Peyer's patch (tissue), 4 donors: ENCODE measurements at places on chromosomes 5 and 9. TPM values are rescaled to one million over a fixed set of nuclear protein-coding genes. Genes with fewer than 3 reads are reported as not detected.

CARTPT gene
- not detected for total RNA-seq

- H3K36me3 ChIP-seq, result no peaks in the 10 kb centered on the region
- H3K27ac ChIP-seq, result no peak overlapping the region
- H3K4me1 ChIP-seq, result peaks cover 4% of the 10 kb centered on the region
- DNase-seq, result no peak
- H3K4me3 ChIP-seq, result no peak overlapping the region
These were observed 2.3 kb downstream of the PNPLA7 start for GRCh38 chr9:137547687-137548543.

GRCh38 chr5:97142521-97143254 lies at the start of gene LIX1:
TSS of gene LIX1 (minus strand) at chr5:97142611. CDS start at chr5:97142576, 35 bp downstream.
- no peak within 1 kb of the TSS for H3K4me3 ChIP-seq
- no peak for DNase-seq
- H3K27me3 ChIP-seq, result no peaks in the 10 kb centered on the region
- no peaks in the 10 kb centered on the region for H3K36me3 ChIP-seq
- no peak within 1 kb of the TSS for H3K27ac ChIP-seq
- H3K4me1 ChIP-seq, result no peaks in the 10 kb centered on the region

DNA sequence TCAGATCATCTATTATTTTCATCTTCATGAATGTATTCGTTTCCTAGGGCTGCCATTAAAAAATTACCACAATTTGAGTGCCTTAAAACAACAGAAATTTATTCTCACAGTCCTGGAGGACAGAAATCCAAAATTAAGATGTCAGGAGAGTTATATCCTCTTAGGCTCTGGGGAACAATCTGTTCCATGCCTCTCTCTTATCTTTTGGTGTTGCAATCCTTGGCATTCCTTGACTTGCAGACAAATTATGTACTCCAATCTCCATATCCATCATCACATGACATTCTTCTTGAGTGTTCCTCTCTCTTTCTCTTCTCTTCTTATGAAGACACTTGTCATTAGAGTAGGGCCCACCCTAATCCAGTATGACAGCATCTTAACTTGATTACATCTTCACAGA lies 339.4 kb downstream of the EFNA5 start:
- H3K4me1 ChIP-seq, result no peaks in the 10 kb centered on the region
- H3K27ac ChIP-seq, result no peak overlapping the region
- H3K36me3 ChIP-seq, result no peaks in the 10 kb centered on the region
- H3K27me3 ChIP-seq, result no peaks in the 10 kb centered on the region
- H3K4me3 ChIP-seq, result no peak overlapping the region

GRCh38 chr5:87782916-87783315 lies 370.2 kb upstream of the CCNH start:
- no peak overlapping the region for H3K27ac ChIP-seq
- no peaks in the 10 kb centered on the region for H3K4me1 ChIP-seq
- no peaks in the 10 kb centered on the region for H3K36me3 ChIP-seq
- H3K27me3 ChIP-seq, result no peaks in the 10 kb centered on the region
- DNase-seq, result no peak

SV2C gene
- total RNA-seq, result 0.85 TPM

DIPK1B gene
- total RNA-seq, result 0.70 TPM

STC2 gene
- total RNA-seq, result 0.83 TPM

GRCh38 chr5:180133060-180133459 lies 61.5 kb upstream of the RNF130 start:
- no peaks in the 10 kb centered on the region for H3K4me1 ChIP-seq
- no peaks in the 10 kb centered on the region for H3K36me3 ChIP-seq
- H3K27me3 ChIP-seq, result no peaks in the 10 kb centered on the region
- H3K4me3 ChIP-seq, result no peak overlapping the region

SNAPC3 gene
- total RNA-seq, result 72.2 TPM

PKD2L2 gene
- not detected for total RNA-seq

GRCh38 chr5:56774957-56775356 lies 40.4 kb upstream of the MAP3K1 start:
- no peak overlapping the region for H3K27ac ChIP-seq
- no peaks in the 10 kb centered on the region for H3K27me3 ChIP-seq
- H3K4me3 ChIP-seq, result no peak overlapping the region
- no peaks in the 10 kb centered on the region for H3K4me1 ChIP-seq

SPATA31A3 gene
- not detected for total RNA-seq

SLCO4C1 gene
- total RNA-seq, result not detected

PAEP gene
- not detected for total RNA-seq

TMEFF1 gene
- total RNA-seq, result not detected

DNA sequence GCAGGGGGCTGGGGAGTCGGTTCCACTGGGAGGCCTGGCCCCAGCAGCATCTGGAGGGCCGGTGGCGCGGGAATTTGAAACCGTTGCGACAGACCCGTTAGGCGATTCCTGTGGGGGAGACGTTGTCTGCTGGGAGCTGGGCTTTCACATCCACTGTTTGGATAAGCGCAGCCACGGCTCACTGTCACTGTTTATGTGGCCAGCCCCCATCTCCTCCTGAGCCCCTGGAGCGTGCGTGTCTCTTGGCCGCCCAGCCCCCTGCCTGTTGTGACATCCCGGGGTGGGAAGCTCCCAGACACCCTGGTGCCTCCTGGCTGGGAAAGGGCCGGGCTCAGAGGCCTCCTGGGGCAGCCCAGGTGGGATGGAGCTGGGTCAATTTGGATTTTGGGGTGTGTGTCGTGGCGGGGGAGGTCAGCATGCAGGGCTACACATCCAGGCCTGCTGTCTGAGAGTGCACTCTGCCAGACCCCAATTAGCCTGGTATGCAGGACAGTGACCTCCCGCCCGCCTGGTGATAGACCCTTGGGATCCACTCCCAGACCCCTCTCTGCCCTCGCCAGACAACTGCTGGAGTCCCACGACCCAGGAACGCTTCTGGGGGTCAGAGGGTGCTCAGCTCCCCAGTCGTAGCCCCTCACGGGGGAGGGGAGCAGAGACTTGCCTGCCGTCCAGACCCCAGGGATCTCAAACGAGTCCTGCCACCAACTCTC lies 62.0 kb upstream of the RNU6ATAC start:
- no peak overlapping the region for H3K27ac ChIP-seq
- no peak for DNase-seq
- H3K27me3 ChIP-seq, result no peaks in the 10 kb centered on the region
- no peaks in the 10 kb centered on the region for H3K4me1 ChIP-seq
- no peak overlapping the region for H3K4me3 ChIP-seq

CORO2A gene
- 85.1 TPM for total RNA-seq

DNA sequence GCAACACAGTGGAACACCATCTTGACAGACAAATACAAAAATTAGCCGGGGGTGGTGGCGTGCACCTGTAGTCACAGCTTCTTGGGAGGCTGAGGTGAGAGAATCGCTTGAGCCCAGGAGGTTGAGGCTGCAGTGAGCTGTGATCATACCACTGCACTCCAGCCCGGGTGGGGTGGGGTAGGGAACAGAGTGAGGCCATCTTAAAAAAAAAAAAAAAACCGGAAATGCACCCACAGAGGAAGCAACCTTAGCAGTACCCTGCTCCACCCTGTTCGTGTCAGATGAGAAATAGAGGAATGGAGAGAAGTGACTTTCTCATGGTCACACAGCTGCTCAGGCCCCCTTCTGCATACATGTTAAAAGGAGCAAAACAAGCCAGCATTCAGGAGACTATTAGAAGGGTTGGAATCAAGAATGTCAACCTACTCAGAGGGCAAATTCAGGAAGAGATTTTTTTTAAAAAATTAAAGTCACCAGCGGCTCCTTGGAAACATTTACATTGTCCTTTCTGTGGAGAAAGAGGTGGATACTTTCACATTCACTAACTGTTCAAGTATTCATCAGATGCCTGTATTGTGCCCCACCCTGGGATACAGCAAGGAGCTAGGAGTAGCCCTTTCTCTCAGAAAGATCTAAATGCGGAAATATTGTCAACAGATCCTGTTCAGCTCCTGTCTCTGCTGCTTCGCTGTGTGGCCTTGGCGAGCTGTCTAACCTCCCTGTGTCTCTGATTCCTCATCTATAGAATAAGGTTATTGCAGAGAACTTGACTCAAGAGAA lies 41.0 kb downstream of the CYFIP2 start:
- no peaks in the 10 kb centered on the region for H3K36me3 ChIP-seq
- DNase-seq, result no peak
- H3K27ac ChIP-seq, result no peak overlapping the region
- H3K27me3 ChIP-seq, result no peaks in the 10 kb centered on the region
- H3K4me3 ChIP-seq, result no peak overlapping the region

DNA sequence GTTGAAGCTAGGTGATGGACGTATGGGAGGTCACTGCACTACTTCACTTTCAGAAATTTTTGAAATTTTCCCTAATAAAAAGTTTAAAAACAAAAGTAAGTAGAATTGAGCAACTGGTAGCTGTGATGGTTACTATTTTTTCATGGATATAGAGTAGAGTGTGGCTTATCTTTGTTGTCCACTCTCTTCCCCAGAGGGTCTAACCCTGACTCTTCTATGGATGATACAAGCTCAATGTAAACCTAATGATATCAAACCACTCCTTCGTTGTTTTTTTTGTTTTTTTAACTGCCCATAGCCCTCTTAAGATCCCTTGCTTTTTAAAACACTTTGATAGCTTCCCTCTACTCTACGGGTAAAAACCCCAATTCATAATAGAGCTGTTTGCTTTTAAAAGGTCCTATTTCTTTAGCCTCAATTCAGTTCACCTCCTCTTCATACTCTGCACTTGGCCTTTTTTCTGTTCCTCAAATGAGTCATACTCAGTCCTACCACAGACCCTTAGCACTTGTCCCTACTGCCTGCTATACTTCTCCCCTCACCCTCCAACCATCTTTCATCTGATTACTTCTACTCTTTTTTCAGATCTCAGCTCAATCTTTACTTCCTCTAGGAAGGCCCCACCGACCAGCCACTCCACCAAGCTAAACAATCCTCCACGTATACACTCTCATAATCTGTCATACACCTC lies 2.6 kb downstream of the HDAC3 start:
- no peak for DNase-seq
- H3K36me3 ChIP-seq, result no peaks in the 10 kb centered on the region
- no peak overlapping the region for H3K4me3 ChIP-seq
- no peak overlapping the region for H3K27ac ChIP-seq
- H3K4me1 ChIP-seq, result peaks cover 7% of the 10 kb centered on the region

DNA sequence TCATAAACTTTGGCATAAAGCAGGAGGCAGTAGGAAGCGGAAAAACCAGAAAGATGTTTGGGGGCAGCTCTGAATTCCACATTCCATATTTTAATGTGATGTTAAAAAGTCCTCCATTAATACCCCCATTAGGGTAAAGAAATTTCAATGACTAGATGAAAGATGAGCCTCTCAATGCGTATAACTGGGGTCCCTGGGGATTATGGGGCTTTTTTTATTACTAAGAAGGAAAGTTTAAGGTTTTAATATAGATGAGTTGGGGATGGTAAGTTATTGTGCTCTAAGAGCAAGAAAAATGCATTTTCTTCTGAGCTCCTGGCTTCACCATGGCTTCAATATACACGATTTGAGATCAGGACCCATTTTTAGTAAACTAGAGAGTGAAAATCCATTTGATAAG lies 321.9 kb downstream of the CDK5RAP2 start:
- no peak overlapping the region for H3K4me3 ChIP-seq
- no peaks in the 10 kb centered on the region for H3K27me3 ChIP-seq
- no peaks in the 10 kb centered on the region for H3K36me3 ChIP-seq
- H3K4me1 ChIP-seq, result no peaks in the 10 kb centered on the region

- H3K27me3 ChIP-seq, result no peaks in the 10 kb centered on the region
- no peak overlapping the region for H3K4me3 ChIP-seq
- no peak for DNase-seq
- H3K27ac ChIP-seq, result no peak overlapping the region
- no peaks in the 10 kb centered on the region for H3K4me1 ChIP-seq
These were observed 319.2 kb upstream of the CD180 start for GRCh38 chr5:67515762-67516161.

DNA sequence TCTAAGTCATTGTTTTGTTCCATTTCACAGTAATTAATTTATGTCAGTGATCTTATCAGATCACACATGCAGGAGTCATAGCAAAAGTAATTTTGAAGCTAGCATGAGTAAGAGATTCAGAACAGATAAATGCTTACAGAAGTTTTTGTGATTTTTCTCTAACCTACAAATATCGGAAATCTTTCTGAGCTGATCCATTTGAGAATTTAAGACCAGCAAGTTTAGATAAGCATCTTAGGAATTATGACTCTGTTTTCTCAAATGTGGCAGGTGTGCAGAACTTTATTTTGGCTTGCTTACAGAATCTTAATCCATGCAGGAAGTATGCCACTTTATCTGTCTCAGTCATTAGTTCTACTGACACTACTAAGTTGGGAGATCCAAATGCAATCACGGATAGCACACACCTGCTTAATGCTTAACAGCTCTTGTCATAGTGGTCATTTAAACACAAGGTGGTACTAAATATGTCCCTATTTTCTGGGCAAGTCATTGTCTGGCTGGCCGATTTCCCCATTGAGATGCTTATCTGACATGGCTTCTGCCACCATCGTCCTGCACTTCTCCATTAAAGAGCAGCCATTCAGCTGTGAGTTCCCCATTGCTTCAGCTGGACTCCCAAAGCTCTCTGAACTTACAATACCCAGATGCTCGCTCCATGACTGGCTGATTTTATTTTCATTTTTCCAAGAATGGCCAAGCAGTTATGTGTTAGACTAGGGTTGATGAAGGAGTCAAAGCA lies 305.4 kb upstream of the NUDT12 start:
- no peak overlapping the region for H3K27ac ChIP-seq
- H3K36me3 ChIP-seq, result no peaks in the 10 kb centered on the region
- no peak overlapping the region for H3K4me3 ChIP-seq
- no peaks in the 10 kb centered on the region for H3K27me3 ChIP-seq
- no peak for DNase-seq

CCL27 gene
- not detected for total RNA-seq

DNA sequence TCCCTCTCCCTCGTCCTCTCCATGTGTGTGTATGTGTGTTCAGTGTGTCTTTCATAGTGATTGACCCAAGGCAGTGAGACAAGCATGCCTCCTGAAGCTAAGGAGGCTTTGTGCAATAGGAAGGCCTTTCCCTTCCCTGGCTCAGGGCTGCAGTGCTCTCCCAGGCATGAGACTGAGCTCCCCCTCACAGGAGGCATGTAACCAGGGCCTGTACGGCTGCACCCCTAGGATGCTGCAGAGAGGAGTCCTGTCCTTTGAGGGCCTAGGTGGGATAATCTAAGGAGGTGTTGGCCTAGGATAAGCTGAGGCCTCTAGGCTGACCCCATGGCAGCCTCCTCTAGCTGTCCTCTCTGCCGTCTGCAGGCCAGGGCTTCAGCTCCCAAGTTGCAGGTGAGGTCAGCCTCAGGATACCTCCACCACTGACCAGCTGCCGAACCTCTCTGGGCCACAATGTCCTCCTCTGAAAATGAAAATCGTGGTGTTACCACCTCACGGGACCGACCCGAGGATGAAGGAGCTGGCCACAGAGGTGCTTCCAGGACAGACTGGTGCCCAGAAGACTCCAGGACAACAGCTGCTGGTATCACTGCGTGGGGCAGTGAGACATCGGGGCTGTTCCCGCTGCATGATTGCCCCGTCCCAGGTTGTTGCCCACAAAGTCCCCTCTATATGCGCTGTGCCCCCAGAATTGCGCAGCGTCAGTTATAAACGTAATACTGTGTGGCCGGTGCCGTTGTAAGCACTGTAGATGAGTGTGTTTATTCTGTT lies 129.6 kb downstream of the BARX1 start:
- DNase-seq, result no peak
- H3K36me3 ChIP-seq, result no peaks in the 10 kb centered on the region
- H3K27ac ChIP-seq, result no peak overlapping the region
- H3K4me1 ChIP-seq, result no peaks in the 10 kb centered on the region

C5orf46 gene
- not detected for total RNA-seq

PDZD2 gene
- total RNA-seq, result 0.53 TPM
